Uterus (tissue), 4 donors: ENCODE measurements at places on chromosomes 11 and 22. TPM values are rescaled to one million over a fixed set of nuclear protein-coding genes. Genes with fewer than 3 reads are reported as not detected.

GRCh38 chr11:132455044-132455443 is 1077.3 kb downstream of the OPCML start:
- DNase-seq: no peak

GRCh38 chr11:10751581-10751940 is 515 bp downstream of the CTR9 start:
- DNase-seq: no peak

GRCh38 chr22:19932367-19933206 is 9.0 kb upstream of the COMT start:
- DNase-seq: no peak

GRCh38 chr11:45285250-45285828 is 802 bp downstream of the SYT13 start:
- no peak for DNase-seq

GRCh38 chr22:44309137-44309536 is 3.6 kb downstream of the SHISAL1 start:
- peak; percentile 80 for DNase-seq

The TTLL12 gene
- 29.7 TPM for total RNA-seq
